ENCODE measurements at places on chromosomes 5 and 9.

GRCh38 chr5:54889826-54890225 is 95.6 kb downstream of the ESM1 start:
- DNase-seq = no peak

GRCh38 chr5:62284946-62285891 is 20.8 kb upstream of the KIF2A start:
- no peak for DNase-seq

DNA sequence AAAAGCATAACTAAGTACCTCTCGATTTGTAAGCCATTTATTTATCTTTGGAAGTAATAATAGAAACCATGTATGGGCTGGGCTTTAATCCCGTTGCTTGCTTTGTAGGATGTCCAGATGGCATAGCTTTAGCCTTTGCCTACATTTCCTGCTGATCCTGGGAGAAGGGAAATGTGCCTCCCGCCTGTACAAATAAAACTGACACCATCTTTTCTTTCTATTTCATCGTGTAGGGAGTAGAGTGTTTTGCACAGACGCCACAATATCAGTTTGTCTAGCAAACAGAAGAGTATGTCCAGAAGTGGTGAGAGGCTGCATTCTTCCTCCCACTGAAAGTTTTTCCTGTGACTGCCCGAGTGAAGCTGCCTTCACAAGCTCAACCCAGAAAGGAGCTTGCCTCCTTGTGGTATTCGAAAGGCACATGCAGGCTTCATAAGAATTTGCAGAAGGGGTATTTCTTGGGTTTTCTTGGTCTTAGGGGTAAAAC is 24.7 kb upstream of the TJP2 start:
- no peak for DNase-seq

DNA sequence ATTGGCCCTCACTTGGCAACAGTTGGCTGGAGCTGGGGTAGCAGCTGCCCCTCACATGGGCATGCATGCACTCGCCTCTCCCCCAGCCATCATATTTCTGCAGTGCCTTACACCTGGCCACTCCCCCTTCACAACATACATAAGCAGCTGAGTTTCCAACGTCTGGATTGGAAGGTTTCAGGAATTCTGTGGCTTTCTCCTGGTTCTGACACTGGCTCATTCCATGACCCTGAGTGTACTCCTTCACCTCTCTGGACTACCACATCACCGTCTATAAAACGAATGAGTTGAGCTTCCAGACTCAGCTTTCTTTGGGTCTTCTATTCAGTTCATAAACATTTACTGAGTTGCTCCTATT is 84.3 kb downstream of the GALNT10 start:
- no peak for DNase-seq

DNA sequence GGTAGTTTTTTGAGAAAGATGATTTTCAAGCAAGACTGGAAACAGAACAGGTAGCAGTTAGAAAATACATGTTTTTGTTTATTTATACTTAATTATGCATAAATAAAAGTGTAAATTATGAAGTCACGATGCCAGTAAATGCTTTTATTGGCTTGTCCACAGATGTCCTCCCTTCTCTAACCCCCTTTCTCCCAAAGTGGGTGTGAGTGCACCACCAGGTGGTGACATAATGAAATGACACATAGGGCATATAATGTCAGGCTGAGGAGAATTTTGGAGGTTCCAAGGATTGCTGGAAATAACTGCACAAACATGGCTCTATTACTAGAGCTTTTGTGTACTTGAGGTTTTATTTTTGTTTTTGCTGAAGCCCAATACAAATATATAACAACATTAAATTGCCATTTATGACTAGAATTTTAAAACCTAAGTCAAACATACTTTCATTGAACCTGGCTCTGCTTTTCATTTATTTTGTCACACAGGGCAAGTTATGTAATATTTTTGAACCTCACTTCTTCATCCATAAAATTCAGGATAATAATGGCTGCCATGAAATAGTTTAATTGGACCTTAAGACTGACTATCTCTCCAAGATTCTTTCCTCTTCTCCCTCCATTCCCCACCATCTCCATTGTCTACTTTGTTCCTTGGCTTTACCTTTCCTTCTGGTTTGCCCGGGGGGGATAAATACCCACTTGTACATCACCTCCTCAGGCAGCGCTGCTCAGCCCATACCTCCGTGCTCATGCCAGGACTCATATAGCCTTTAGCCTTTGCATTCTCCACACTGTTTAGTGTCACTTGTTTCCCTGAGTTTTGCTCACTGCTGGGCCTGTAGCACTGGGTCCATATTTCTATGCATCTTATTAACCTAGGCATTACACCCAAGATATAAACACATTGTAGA is 168.8 kb downstream of the PDE4D start:
- DNase-seq = no peak

DNA sequence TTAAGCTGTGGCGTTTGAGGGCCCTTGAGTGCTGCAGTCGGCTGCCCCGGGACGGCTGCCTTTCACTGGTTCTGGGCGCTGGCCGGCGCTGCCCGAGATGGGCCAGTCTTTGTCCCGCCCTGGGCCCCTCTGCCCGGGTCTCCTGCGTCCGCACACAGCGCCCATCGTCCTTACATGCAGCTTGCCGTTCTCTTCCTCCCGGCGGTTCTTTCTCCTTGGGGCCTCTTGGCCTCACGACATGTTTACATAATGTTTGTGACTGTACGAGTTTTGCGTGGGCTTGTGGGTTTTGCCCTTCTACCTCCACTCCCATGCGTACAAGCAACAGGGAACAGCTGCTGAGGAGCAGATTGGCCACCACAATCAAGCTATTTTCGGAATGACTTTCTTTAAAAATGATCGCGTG is 618 bp downstream of the TNPO1 start:
- DNase-seq = no peak

GRCh38 chr5:148135091-148136048 is 33.0 kb upstream of the SPINK14 start:
- no peak for DNase-seq

DNA sequence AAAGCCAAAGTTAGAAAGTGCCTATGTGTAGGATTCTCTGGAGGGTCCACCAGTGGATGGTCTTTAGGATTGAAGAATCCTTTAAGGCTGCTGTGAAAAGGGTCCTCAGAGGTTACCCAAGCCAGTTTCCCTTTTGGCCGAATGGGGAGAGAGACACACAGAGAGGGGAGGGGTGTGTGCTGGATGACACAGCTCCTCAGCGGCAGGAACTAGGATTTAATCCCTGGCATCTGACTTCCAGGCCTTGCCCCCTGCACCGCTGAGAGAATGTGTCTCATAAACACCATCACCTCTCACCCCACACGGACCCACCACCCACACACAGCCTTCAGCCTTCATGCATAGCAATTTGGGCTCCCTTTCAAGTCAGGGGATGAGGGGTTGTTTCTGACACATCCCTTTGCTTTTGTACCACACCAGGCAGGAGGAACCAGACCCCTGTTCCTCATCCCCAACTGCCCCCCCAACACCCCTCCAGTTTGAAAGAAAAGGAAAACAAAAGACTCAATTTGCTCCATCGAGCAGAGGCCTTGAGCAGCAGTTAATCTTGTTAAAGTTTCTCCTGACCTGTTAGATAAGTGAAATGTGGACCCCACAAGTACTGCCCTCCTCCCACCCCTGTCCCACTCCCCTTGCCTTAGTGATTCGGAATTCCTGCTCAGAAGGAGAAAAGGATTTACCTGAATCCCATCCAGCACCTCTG is 4.0 kb downstream of the PAPPA start:
- DNase-seq = no peak

GRCh38 chr5:172530878-172531703 is 76.8 kb upstream of the SH3PXD2B start:
- DNase-seq = no peak

DNA sequence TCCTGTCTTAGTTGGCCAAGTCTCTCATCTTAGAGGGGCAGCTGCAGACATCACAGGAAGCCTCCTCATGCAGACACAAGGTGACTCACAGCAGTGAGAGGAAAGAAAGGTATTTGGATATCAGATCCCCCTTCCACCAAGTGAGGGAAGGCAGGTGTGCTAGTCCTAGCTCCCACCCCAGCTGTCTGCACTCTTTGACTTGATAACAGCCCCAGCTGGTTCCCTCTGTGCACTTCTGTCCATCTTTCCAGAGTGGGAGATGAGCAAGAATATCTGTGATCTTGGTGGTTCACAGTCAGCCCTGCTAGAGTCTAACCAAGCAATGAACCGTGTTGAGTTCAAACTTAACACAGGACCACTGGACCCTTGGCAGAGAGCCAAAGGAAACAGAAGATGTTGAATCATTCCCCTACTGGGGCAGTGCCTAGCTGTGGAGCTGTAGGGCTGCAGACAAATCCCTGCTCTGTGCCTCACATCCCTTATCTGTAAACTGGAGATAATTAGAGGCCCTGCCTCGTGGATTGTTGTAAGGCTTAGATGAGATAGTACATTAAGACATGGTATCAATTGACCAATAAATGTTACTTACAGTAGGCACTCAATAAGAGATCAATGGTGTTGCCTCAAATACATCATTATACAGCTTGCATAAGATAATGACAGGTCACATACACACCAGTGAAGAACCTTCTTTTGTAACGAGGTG is 39.1 kb downstream of the SH3RF2 start:
- no peak for DNase-seq

GRCh38 chr5:81751836-81752643 is 1.1 kb upstream of the SSBP2 start:
- no peak for DNase-seq

DNA sequence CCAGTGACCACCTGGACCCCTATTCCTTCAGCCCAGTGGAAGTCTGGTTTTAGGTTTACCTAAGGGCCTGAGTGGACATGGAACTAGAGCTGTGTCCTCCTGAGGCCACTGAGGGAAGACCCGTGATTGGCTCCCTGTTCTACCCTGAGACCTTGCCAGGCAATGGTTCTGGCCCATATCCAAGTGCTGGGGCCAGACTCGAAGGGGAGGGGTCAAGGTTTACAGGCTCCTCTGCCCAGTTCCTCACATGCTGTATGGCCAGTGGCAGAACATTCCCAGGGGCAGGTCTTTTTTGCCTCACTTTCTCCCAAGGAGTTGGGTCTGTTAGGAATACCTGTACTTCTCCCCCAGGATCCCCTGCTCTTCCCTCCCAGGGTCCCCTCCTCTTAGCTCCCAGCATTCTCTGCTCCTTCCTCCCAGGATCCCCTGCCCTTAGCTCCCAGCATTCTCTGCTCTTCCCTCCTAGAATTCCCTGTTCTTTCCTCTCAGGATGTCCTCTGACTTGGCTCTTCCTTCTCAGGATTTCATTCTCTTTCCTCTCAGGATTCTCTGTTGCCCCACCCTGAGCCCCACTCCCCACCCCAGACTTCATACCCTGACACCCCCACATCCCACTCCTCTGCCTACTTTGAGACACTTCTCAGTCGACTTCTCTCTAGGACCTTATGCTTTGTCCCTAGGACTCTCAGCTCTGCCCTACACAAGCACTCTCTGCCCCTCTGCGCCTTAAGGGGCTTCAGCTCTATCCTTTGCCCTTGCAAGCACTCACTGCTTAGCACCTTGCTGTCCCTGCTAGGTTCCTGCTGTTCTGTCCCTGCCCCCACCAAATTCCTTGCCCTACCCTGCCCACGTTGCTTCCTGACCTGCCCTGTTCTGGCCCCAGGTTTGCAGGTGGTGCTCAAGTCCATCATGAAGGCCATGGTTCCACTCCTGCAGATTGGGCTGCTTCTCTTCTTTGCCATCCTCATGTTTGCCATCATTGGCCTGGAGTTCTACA is 36.5 kb downstream of the CACNA1B start:
- no peak for DNase-seq

DNA sequence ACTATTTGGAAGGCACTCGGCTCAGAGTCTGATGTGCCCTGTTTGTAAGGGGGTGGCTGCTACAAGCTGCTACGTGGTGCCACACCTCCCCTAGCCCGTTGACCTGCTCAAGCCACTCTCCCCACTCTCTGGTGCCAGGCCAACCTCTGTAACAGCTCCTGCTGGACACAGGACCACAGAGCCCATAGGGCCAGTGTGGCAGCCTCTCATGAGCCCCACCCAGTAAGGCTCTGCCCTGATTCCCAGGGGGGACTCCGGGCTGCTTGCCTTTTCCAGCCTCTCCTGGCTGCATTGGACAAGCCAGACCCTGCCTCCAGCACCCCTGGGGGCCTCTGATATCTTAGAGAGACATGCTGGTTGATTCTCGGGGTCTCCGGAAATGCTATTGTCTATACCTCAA is 53.3 kb upstream of the ANGPTL2 start:
- no peak for DNase-seq

GRCh38 chr9:21095561-21095960 is 17.8 kb upstream of the IFNB1 start:
- DNase-seq = no peak

GRCh38 chr5:44001675-44002380 is 387.4 kb downstream of the FGF10 start:
- no peak for DNase-seq

GRCh38 chr5:124480022-124480421 is 266.4 kb downstream of the ZNF608 start:
- no peak for DNase-seq

DNA sequence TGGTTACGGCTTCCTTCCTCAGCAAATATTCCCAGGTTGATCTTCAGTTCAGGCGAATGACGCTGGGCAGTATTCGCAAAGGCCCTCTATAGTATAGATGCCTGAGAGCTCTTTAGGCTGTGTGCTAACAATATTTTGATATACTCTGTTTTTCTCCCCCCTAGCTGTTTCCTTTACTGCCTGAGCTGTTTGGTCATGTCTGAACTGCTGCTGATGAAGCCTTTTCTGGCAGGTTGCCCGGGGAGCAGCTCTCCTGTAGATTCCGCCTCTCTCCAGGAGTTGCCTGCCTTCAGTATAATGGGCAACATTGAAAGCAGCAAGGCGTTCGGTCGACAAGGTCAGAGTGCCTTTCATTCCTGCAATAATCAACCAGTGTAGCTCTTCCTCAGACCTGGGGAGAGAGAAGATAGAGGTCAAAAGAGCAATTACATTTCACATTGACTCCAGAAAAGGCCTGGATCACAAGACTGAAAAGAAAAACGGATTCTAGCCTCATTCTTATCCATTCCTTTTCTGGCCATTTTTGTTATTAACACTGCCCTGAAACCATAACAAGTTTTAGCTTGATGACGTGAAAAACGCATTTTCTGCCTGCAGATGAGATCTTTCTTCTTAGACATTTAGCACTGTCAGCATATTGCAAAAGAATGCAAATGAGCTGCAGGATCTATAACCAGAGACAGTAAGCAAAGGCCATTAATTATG is 60.1 kb upstream of the ZNF608 start:
- DNase-seq = no peak

DNA sequence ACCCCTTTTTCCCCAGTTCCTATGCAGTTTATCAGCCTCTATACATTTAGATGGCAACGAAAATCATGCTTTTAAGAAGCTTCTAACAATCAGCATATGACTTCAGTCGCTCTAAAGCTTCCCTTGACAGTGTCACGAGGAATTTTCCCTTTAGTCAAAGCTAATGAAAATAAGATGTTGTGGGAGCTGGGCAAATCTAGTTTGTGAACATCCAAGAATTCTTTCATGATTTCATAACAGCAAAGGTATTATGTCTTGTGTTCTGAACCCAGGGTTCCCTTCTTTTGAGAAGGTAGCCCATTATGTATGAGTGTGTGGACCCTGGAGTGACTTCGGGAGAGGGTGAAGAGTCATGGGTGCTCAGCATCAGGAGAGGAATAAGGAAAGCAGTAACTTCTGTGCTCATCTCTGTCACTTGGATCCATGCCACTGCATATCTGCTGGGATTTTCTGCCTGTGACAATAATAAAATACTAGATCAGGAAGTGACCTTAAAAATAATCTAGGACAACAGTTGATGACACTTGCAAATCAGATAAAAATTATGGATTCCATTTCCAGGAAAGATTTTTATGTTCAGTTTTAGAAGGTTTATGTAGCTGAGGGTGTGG is 102.4 kb downstream of the PCSK1 start:
- no peak for DNase-seq

- no peak for DNase-seq
Measured at GRCh38 chr9:21677387-21677786, 125.0 kb upstream of the MTAP start.
